ENCODE measurements at places on chromosomes 6 and 20. TPM values are rescaled to one million over a fixed set of nuclear protein-coding genes. Genes with fewer than 3 reads are reported as not detected.

DNA sequence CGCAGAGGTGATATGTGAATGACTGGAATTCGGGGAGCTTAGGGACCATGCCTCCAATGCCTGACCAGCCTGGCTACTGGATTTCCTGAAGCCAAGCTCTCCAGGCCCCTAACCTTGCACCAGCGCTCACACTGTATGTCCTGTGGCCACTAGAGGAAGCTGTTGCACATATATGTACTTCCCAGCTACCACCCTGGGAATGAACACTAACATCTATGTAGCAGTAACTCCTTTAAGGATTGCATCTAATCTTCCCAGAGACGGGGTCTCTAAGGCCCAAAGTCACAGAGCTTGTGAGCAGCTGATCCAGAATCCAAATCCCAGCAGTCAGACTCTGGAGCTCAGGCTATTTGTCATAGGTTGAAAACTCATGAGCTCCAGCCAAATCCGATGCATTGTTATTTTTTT lies 20.4 kb upstream of the BPIFB1 start:
- peak; percentile 59 for DNase-seq

Gene SPATS1
- not detected for total RNA-seq

GRCh38 chr6:119328892-119329793 lies 20.4 kb downstream of the MAN1A1 start:
- no peak for DNase-seq

Gene PPIL6
- total RNA-seq = 0.17 TPM

Data from renal cortical epithelial cell (primary cell).